ENCODE measurements at places on chromosomes 16 and 17.
A peak's percentile ranks its signal among the peaks of the same experiment; 100 is the strongest.

DNA sequence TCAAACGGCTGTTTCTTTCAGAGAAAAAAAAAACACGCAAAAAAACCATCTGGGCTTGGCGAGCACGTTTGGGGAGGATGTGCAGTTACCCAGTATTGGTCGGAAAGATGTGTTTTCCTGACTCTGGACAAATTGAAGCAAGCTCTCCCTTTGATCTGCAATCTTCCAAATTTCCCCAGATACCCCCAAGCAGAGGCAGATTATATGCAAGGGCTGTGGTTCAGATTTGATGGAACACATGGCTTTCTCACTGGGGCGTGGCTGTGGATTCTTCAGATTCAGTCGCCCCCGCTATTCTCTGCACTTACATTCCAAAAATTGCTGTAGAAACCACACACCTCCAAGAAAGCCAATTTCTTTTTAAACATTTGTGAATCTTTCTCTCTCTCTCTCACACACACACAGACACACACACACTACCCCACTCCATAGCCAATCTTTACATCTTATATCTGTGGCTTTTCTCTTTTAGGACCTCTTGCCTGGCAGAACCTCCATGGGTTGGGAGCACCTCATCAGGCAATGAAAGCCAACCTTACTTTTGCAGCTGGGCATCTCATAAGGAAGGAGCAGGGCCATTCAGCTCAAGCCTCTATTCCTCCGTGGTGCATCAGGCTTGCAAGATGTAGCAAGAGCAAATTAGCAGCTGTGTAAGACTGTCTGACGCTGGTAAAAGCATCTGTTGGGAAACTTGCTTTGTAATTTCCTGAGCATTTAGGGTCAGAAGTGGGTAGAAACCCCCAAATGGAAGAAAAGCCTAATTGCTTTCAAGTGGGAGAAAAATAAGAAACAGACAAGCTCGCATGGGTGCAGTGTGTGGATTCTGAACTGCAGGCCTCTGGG is 103.9 kb upstream of the FAM20A start:
- no peak for DNase-seq

- DNase-seq: no peak
Measured at GRCh38 chr17:45288825-45289224, 26.9 kb upstream of the SPATA32 start.

DNA sequence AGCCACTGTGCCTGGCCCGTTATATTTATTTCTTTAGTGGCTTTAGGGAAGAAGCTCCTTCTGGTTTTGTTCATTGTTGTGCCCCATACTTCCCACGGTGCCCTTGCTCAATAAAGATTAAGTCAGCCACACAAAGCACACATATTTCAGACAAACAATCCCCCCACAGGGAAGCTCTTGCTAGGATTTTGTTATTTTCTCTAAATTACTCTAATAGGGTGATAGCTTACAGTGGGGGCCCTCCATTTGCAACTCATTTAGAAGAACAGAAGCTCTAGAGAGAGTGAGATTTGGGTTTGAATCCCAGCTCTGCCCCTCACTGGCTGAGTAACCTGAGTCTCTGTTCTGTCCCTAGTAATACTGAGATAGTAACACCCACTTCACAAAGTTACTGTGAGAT is 499.9 kb downstream of the GRIN2A start:
- no peak for DNase-seq

DNA sequence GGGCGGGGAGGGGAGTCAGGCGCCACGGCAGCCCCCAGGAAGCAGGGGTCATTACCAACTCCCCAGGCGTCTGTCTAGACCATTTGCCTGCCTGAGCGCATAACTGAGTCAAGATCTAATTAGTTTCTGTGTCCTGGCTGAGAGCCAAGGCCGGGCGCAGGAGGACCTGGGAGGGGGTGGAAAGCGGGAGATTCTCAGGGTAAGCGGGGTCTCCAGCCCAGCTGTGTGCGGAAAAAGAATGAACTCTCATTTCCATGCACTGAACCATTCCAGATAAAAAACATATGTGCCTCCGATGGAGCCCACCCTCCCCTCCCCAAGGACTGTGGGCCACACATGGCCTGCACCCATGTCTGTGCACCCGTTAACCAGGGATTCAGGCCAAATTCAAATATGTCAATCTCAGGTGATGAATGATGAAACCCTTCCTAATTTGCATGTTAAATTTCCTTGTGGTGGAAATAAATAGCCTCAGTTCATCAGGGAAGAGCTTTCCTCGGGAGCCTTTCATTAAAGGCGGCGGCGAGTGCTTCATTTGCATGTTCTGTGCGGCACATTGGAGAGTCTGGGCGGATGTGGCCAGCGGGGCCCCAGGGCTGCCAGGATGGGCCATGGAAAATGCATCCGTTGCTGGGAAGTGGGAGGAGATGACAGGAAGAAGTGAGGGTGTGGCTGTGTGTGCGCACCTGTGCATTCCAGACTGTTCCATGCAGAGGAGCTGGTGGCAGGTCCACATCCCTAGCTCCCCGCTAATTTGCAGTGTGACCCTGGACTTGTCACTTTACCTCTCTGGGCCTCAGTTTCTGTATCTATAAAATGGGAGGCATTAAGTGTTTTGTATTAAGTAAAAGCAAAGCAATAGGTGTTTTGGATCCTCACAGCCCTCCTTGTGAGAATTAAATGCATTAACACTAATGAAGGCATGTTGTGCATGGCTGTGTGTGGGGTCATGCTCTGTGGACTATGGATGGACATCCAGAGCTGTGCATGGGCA is 151.1 kb downstream of the SDK2 start:
- peak; percentile 68 for DNase-seq
